ENCODE measurements at places on chromosomes 2 and 18.

GRCh38 chr18:42228581-42228980 lies 273.5 kb downstream of the PIK3C3 start:
- no peak for DNase-seq

DNA sequence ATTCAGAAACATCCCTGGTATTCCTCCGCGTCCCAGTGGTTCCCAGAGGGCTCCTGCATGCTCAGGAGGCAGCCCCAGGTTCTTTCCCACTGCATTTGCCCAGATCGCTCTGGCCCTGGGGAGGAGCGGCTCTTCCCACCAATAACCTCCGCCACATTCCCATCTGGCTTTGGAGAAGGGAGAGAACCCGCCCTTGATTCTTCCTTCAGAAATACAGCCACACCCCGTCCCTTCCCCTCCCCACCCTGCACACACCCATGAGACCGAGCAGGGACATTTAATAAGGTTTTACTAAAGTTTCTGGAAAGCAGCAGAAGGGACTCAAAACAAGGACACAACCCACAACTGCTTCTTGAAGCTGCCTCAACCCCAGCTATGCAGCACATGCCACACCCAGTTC lies 21.9 kb downstream of the ARID5A start:
- DNase-seq: no peak

GRCh38 chr2:238465487-238466242 lies 38.9 kb downstream of the ASB1 start:
- no peak for DNase-seq

GRCh38 chr18:3455907-3456685 lies 6.1 kb downstream of the TGIF1 start:
- DNase-seq: no peak

- DNase-seq: no peak
These were observed 547.1 kb upstream of the ZEB2 start for GRCh38 chr2:145066856-145067548.

GRCh38 chr2:26756337-26756736 lies 7.7 kb upstream of the SLC35F6 start:
- DNase-seq: no peak

GRCh38 chr2:138104071-138104470 lies 139.8 kb downstream of the HNMT start:
- no peak for DNase-seq

GRCh38 chr2:169301596-169302335 lies 60.6 kb downstream of the LRP2 start:
- DNase-seq: no peak

- DNase-seq: no peak
These were observed 2.3 kb downstream of the DCAF17 start for GRCh38 chr2:171436307-171436706.

- DNase-seq: no peak
These were observed 408.5 kb downstream of the ZEB2 start for GRCh38 chr2:144111437-144111836.

GRCh38 chr2:54015798-54016699 lies 45.3 kb upstream of the PSME4 start:
- no peak for DNase-seq

DNA sequence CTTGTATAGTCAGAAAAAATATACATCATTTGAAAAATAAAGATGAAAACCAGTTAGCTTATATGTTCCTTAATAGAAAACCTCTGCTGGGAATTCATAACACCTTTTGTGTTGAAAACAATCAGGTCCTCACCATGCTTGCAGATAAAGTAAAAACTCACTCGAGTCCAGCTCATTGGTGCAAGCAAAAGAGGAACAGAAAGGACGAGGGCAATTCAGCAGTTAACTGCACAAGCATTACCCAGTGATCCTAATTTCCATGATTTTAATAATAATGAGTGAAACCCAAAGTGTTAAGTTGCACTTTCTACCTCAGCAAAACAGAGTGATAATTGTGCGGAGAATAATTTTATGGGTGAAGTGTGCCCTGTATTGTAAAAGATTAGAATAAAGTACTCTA lies 839.9 kb downstream of the BCL11A start:
- no peak for DNase-seq

DNA sequence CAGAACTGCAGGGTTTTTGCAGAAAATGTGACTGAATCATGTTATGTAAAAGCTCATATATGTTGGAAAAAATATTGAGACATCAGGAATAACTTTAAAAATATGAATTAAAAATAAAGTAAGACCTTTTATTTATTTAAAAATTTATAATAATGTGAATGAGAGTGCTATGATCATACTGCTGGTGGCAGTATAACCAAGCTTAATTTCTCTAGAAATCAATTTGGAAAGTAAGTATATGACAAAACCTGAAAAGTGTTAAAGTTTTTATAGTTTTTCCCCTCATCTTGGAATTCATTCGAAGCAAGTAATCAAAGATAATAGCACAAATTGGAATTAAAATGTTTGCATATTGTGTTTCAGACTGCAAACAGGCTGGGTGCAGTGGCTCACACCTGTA lies 7.5 kb downstream of the SLC39A10 start:
- DNase-seq: no peak

- no peak for DNase-seq
These were observed 131.6 kb upstream of the DOCK10 start for GRCh38 chr2:225173909-225174308.

- DNase-seq: no peak
These were observed 440.8 kb upstream of the CDH20 start for GRCh38 chr18:60892441-60892840.

DNA sequence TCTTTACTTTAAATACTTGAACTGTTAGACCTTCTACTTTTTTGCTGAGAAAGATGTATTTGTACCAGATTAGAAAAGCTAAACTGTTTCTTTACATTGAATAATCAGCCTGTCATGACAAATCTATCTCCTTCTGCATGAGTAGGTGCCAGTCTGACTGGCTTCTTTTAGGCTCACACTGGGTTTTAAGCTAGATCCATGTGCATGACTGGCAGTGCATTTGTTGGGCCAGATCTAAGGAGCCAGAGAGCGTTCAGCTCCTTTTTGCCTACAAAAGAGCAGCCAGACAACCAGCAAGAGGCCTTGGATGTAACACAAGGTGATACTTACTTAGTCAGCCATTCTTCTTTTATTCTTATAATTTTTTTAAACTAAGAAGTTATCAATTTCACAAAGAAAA lies 82.0 kb upstream of the OTX1 start:
- DNase-seq: no peak

GRCh38 chr2:221958224-221958623 lies 340.6 kb downstream of the PAX3 start:
- no peak for DNase-seq

GRCh38 chr2:38167968-38168350 lies 92.0 kb upstream of the CYP1B1 start:
- DNase-seq: no peak

DNA sequence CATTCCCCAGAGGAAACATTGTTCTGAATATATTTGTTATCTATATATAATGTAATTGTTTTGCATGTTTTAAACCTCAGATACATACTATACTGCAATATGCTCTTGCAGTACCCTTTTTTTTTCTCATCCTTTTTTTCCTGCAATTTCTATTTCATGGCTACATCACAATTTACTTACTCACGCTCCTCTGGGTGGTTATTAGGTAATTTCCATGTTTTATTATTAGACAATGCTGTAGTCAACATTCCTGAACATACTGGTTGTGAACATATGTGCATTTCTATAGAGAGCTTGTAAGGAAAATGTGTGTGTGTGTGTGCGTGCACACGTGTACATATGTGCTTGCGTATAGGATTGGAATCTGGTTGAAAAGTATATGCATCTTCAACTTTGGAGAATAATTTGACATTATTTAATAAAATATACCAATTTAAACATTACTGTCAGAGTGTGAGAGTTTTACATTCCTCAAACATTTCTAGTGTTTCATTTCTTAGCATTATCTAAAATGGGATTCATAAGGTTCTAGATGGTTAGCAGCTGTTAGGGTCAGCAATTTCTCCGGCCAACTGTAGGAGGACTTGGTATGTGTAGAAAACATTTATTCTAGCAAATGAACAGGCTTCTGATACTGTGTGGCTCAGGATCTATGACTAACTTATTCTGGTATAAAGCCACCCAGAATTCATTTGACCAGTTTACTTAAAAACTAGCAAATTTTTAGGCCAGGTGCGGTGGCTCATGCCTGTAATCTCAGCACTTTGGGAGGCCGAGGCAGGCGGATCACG lies 22.4 kb downstream of the NCOA1 start:
- DNase-seq: no peak

DNA sequence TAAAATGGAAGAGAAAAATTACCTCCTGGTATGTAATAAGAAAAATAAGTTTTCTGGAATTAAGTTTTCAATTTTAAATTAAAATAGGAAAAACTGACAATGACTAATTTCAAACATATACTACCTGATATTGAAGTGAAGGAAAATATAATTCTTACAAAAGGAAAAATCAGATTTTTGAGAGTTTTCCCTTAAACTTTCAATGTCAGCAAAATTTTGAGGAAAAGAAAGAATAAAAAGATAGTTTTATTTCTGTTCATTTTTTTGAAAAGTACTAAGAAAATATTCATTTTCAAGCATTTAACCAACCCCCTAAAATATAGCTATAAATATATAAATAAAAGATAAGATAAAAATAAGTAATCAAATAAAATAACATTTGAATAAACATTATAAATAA lies 87.1 kb downstream of the TMX3 start:
- no peak for DNase-seq

All from CMK (cell line).